ENCODE measurements at places on chromosomes 12 and 14.

- H3K4me1 ChIP-seq, result peaks cover 11% of the 10 kb centered on the region
- peak overlapping the region; percentile 29 for H3K27ac ChIP-seq
- H3K36me3 ChIP-seq, result no peaks in the 10 kb centered on the region
Measured at GRCh38 chr14:23528555-23528954, 23.0 kb downstream of the ZFHX2 start.

DNA sequence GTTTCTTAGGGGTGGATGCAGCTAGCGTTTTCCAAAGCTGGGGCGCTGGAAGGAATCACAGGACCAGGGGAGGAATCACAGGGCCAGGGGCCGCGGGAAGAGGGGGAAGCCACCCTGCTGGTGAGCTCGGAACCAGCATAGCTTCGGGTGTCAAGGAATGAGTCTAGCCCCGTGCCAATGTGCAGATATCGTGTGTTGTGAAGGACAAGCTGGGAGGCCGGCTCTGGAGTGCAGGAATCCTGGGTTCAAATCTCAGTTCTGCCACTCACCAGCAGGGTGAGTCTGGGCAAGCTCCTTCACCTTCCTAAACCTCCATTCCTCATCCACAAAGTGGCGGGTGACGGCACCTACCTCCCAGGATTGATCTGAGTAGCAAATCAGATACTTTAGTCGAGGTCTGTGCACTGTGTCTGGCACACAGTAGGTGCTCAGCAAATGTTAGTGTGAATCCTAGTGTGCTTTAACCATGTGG is 53.6 kb upstream of the RIN3 start:
- no peak overlapping the region for H3K4me3 ChIP-seq
- H3K36me3 ChIP-seq, result no peaks in the 10 kb centered on the region
- no peak overlapping the region for H3K27ac ChIP-seq
- DNase-seq, result no peak
- peaks cover 9% of the 10 kb centered on the region for H3K27me3 ChIP-seq
- H3K4me1 ChIP-seq, result peaks cover 3% of the 10 kb centered on the region

GRCh38 chr12:48422060-48422459 is 50.3 kb upstream of the ANP32D start:
- peaks cover 3% of the 10 kb centered on the region for H3K36me3 ChIP-seq
- no peak for DNase-seq
- H3K27ac ChIP-seq, result no peak overlapping the region

DNA sequence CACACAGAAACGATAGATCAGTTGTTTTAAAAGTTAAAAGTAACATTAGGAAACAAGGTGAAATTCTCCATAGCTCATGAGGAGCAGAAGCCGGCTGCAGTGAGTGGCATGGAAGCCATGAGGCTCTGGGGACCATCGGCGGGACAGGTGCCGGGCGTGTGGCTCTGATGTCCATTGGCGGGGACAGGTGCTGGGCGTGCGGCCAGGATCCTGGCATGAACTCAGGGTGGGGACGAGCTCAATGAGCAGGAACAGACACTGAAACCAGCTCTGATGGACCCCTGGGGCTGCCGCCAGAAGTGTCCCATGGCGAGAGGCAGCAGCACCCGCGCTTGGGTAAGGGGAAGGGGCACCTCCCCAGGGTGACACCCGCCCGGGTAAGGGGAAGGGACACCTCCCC is 75.1 kb downstream of the NOC4L start:
- H3K36me3 ChIP-seq, result peaks cover 2% of the 10 kb centered on the region
- H3K4me3 ChIP-seq, result no peak overlapping the region
- peaks cover 9% of the 10 kb centered on the region for H3K4me1 ChIP-seq

GRCh38 chr14:84375235-84375634 is 1154.7 kb upstream of the FLRT2 start:
- no peak overlapping the region for H3K4me3 ChIP-seq
- H3K36me3 ChIP-seq, result no peaks in the 10 kb centered on the region
- H3K27me3 ChIP-seq, result no peaks in the 10 kb centered on the region
- H3K4me1 ChIP-seq, result no peaks in the 10 kb centered on the region
- H3K27ac ChIP-seq, result no peak overlapping the region
- DNase-seq, result no peak

- H3K4me3 ChIP-seq, result no peak overlapping the region
- peaks cover 4% of the 10 kb centered on the region for H3K4me1 ChIP-seq
- H3K36me3 ChIP-seq, result no peaks in the 10 kb centered on the region
- peaks cover 13% of the 10 kb centered on the region for H3K27me3 ChIP-seq
- DNase-seq, result no peak
Measured at GRCh38 chr14:75313294-75313693, 34.7 kb downstream of the FOS start.

DNA sequence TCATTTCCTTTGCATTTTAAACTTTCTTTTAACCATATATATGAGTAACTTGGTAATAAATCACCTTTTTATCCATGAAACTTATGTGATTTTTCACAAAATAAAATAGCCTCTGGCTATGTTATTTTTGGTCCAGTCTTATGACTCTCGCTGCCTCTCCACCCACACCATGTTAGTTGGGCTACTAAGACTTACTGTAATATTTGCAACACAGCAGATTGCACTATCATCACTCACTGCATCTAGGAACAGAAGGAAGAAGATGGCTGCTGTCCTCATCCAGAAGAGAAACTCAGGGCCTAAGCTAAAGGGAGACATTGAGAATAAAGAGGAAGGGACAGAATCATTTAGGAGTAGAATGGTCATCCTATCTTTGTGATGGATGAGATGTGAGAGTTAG is 12.6 kb upstream of the B4GALNT3 start:
- no peak overlapping the region for H3K27ac ChIP-seq
- no peak for DNase-seq
- H3K36me3 ChIP-seq, result no peaks in the 10 kb centered on the region
- peaks cover 2% of the 10 kb centered on the region for H3K4me1 ChIP-seq
- no peak overlapping the region for H3K4me3 ChIP-seq
- H3K27me3 ChIP-seq, result no peaks in the 10 kb centered on the region

- H3K4me3 ChIP-seq, result no peak overlapping the region
- peaks cover 38% of the 10 kb centered on the region for H3K27me3 ChIP-seq
- DNase-seq, result no peak
- H3K27ac ChIP-seq, result no peak overlapping the region
- H3K36me3 ChIP-seq, result peaks cover 4% of the 10 kb centered on the region
Measured at GRCh38 chr12:120662879-120663278, 22.5 kb downstream of the CABP1 start.

DNA sequence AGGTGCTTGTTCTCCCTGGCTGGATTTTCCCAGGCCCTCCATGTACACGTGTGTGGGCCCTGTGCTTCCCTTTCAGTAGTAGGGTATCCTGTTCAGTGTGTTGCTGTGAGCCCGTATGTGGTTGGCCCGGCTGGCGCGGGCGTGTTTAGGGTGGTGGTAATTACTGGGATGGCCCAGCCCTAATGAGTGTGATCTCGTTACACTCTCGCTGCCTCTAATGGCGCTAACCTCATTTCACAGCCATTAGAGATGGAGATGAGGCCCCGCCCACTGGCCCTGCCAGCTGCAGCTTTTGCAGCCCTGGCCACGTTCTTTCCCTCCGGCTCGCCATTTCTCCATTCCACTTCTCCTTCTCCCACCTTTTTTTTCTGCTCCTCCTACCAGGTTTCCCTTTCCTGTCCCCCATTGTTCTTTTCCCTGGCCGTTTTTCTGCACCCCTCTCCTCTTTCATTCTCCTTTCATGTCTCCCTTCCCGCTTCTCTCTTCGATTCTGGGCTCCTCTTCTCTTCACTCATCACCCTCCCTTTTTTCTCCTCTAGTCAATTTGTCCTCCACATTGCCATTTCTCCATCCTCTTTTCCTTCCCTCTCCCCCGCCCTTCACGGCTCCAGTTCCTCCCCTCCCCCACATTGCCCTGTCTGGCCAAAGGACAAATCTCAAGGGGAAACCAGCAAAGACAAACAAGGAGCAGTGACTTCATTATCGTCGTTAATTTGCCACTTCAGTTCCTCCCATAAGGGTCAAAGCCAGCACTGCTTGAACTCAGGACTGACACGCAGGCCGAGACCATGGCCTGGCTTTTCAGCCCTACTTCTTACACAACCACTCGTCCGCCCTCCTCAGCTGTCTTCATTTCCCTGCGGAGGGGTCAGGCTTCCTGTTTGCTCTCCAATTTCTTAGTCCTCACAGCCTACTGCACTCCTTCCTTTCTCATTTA is 6.8 kb downstream of the ZFHX2 start:
- DNase-seq, result no peak
- H3K27me3 ChIP-seq, result peaks cover 14% of the 10 kb centered on the region
- H3K27ac ChIP-seq, result peak overlapping the region; percentile 16
- peak overlapping the region; percentile 1 for H3K4me3 ChIP-seq

GRCh38 chr12:13094367-13094766 is 9.1 kb downstream of the GSG1 start:
- no peak overlapping the region for H3K27ac ChIP-seq
- peaks cover 25% of the 10 kb centered on the region for H3K27me3 ChIP-seq
- H3K4me3 ChIP-seq, result no peak overlapping the region
- peaks cover 14% of the 10 kb centered on the region for H3K4me1 ChIP-seq
- DNase-seq, result no peak

DNA sequence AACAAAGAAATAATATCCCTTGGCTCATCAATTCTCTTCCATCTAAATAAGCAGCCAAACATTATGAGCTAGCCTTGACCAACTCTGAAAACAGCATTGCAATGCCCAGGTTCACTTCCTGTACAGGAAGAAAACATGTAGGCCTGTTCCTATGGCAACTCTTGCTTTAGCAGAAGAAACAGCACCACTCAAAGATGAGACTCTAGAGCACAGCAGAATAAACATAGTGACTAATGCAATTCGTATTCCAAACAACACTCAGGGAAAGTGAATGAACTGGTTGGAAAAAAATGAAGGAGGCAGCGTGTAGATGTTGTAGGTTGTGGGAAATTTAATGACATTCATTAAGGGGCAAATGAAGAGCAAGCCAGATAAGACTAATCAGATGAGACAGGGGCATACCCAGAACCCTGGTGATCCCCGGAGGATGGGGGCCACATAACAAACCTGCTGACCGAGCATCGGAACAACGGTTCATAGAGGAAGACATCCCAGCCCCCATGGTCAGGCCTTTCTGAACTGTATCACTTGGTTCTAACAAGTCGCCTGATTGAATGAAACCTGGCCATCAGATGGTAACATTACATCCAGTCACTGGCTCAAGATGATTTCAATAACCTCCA is 9.0 kb downstream of the ARHGDIB start:
- H3K27ac ChIP-seq, result peak overlapping the region; percentile 100
- H3K27me3 ChIP-seq, result no peaks in the 10 kb centered on the region
- peaks cover 30% of the 10 kb centered on the region for H3K36me3 ChIP-seq
- peaks cover 74% of the 10 kb centered on the region for H3K4me1 ChIP-seq
